ENCODE measurements at places on chromosomes 13 and 19. TPM values are rescaled to one million over a fixed set of nuclear protein-coding genes. Genes with fewer than 3 reads are reported as not detected.

The RRAS gene
- 54.9 TPM for total RNA-seq

DNA sequence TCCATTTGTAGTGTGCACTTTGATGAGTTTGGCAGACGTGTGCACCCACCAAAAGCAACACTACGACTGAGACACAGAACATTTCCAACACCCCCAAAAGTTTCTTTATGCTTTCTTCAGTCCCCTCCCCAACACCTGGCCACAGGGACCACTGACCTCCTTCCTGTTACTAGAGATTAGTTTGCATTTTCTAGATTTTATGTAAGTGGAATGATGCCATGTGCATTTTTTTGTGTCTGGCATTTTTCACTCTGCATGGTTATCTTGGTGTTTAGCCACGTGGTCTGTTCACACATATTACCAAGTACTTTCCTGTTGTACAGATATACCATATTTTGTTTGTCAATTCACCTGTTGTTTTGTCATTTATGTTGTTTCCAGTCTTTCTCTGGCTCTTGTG lies 44.6 kb upstream of the URI1 start:
- DNase-seq, result no peak

- DNase-seq, result no peak
Observed at GRCh38 chr19:43526884-43527859, at the start of gene ETHE1. Gene ETHE1, minus strand, starts transcription at chr19:43527201. Its CDS starts 24 bp downstream, at chr19:43527177.

GRCh38 chr13:91594061-91594460 lies 195.6 kb downstream of the GPC5 start:
- no peak for DNase-seq
